ENCODE measurements at places on chromosomes 3 and 15.

DNA sequence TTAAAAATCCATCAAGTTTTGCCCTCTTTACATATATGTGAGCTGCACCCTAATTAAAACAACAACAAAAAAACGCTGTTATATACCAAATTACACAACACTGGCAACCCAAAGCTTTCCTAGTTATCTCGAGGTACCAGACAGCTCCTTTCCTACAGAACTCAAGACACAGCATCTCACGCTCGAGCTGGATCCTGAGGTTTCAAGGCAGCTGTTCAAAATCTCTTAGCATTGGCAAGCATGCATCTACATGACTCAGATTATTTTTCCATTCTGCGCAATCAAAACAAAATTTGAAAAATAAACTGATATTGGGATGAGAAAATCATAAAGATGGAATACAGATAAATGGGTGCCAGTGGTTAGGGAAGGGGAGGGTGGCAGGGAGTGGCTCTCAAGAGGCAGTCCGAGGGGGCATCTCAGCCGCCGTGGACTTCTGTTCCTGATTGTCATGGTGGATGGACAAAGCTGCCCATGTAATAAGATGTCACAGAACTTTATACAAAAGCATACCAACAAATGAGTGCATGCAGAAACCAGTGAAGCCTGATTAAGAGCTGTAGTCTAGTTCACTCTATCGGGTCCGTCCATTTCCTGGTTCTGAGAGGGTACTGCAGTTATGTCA is 91.5 kb downstream of the ADAMTS17 start:
- DNase-seq, result no peak

DNA sequence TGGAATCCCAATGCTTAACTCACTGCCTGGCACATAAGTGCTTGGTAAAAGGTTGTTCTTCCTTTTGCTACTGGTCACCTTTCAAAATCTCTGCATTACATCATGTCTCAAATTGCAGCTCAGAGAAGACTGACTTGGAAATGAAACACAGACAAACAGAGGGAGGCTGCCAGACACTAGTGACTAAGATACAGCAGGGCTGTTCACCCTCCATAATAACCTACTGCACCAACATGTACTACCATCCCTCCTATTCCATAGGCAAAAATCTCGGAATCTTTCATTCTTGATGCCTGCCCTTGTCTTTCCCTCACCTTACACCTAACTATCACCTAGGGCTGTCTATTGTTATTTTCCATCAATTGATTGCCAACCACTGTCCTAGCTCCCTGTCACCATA is 502.3 kb upstream of the ADAMTS9 start:
- DNase-seq, result no peak

GRCh38 chr15:57927091-57927631 is 138.3 kb downstream of the ALDH1A2 start:
- DNase-seq, result no peak

DNA sequence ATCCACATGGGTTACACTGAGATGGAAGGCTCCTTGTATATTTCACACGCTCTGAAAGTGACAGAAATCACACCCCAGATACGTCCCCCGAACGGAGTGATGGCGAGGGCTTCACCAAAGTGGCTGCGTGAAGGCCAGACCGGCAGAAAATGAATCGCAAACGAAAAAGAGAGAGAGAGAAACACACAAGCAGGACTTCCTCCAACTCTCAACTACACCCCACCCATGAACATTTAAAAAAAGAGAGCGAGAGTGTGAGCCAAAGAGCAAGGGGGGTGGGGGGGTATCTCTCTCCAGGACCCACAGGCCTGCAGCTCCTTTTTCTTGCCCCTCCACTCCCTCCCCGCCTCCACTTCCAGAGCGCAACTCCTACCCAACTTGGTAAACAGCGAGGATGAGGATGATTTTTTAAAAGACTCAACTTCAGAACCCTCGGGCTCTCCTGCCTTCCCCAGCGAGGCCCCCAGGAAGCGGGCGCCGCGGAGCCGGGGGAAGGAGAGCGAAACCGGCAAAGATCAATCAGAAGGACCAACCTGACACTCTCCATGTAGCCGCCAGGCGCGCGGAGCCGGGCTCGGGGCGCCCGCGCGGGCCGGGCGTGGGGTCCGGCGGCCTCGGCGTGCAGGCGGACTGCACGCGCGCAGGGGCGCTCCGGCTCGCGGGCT is 519.1 kb downstream of the FOXP1 start:
- peak; percentile 46 for DNase-seq

GRCh38 chr15:97967881-97968280 is 7.4 kb downstream of the ARRDC4 start:
- DNase-seq, result no peak

GRCh38 chr3:121781611-121782010 is 32.1 kb upstream of the GOLGB1 start:
- DNase-seq, result no peak

- no peak for DNase-seq
Observed at GRCh38 chr3:46012246-46012645, 15.0 kb downstream of the XCR1 start.

GRCh38 chr15:93109336-93110102 is 20.5 kb upstream of the RGMA start:
- no peak for DNase-seq

GRCh38 chr3:129234441-129234840 is 15.0 kb upstream of the COPG1 start:
- DNase-seq, result no peak

DNA sequence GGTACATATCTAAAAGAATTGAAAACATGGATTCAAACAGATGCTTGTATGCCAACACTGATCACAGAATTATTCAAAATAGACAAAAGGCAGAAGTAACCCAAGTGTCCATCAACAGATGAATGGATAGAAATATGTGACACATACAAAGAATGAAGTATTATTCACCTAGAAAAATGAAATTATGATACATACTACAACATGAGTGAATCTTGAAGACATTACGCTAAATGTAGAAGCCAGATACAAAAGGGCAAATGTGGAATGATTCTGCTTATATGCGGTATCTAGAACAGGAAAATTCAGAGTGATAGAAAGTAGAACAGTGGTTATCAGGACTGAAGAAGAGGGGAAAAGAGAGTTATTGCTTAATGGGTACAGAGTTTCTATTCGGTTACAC is 26.2 kb upstream of the SLC12A8 start:
- no peak for DNase-seq

DNA sequence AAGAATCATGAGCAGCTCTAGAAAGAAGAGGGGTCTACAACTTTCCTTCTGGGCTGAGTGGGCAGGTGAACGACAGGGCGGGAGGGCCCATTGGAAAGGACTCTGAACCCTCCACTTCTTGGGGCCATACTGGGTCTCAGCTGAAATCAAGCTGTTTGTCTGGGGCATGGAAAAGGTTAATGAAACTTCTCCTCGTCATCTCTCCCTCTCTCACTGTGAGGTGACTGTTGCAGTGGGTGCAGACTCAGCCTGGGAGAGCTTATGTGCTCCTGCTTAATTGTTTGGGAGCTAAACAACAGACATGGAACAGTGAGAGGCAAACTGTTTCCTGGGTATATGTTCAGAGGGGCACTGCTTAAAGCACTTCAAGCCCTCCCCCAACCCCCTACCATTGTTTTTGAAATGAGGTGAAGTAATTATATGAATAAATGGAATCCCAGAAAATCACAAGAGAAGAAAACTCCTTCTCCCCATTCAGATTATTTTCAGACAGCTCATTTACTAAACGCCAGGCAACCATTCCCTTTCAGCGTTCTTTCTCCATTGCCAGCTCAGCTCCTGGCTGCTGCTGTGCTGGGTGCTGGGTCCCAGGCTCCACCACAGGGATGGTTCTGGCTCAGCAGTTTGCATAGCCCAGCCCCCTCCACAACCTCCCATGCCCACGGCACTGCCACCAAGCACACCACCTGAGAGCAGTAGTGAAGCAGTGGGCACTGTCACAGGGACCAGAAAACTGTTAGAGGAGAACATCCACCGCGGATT is 444.9 kb upstream of the TBL1XR1 start:
- no peak for DNase-seq

Measured in HS-27A (cell line).